ENCODE measurements at places on chromosomes 16 and 17.

- DNase-seq = no peak
Observed at GRCh38 chr16:8621222-8621571, 301 bp upstream of the METTL22 start.

DNA sequence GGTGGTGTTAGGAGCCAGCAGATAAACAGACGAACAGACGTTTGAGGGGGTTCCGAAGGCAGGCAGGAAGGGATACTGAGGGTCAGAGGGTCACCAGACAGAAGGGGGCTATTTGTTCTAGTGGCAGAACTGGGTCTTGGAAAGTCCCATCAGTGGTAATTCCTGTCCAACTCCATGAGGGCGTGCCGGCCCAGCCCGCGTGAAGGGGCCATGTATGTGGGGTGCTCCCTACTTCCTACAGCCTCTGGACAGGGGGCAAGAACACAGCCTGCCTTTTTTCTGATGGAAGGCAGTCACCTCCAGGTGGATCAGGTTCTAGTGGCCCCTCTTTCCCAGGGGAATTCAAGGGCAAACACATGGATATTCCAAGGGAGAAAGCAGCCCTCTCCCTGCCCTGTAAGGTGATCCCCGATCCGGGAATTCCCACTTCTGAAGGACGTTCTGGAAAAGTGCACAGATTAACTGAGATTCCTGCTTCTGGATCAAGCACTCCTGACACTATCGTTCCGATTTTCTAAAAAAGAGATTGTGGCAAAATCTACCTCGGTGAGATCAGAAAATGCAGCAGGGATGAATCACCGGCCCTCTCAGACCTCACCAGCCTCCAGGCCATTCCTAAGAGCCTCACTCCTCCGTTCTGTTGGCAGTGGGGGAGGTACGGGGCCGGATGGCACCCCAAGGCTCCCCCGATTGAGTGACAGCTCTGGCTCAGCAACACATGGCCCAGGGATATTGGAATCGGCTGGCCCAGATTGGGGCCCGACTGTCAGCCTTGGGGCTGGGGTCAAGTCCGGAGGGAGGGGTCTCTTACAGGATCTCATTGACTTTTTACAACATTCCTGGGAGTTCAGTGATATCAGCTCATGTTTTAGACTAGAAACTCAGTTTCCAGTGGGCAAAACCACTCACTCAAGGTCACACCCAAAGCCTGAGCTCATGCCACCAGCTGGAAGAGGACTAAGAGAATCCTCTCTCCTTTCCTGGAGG lies 12.4 kb downstream of the STX1B start:
- no peak for DNase-seq

GRCh38 chr16:1152651-1153259 lies at the start of gene CACNA1H:
Gene CACNA1H (plus strand): TSS chr16:1153106. CDS start chr16:1153738, 632 bp downstream.
- DNase-seq = peak; percentile 46

GRCh38 chr17:279331-279730 lies 73.3 kb downstream of the RPH3AL start:
- DNase-seq = no peak

DNA sequence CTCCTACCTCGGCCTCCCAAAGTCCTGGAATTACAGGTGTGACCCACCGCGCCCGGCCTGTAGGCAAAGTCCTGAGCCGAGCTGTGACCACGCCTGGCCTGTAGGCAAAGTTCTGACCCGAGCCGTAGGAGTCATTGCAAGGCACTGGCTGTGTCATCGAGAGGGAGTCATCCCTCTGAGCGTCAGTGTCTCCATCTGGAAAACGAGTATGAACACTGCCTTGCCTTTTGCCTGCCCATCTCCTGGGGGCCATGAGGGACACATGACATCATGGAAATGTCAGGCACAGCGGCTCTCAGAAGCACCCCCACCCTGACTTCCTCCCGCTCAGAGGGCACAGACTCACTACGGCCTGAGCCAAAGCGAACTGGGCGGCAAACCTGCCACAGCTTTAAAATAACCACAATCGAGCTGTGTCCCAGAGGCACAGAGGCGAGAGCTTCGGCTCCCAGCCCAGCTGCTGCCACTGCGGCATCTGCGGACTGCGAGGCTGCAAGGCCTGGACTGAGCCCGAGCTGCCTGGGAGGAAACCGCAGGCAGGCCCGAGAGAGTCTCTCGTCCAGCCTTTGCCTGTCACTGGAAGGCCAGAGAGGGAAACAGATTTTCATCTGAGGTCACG lies 50.8 kb downstream of the RPH3AL start:
- no peak for DNase-seq

- no peak for DNase-seq
Observed at GRCh38 chr17:71666047-71666446, 454.8 kb upstream of the SOX9 start.

DNA sequence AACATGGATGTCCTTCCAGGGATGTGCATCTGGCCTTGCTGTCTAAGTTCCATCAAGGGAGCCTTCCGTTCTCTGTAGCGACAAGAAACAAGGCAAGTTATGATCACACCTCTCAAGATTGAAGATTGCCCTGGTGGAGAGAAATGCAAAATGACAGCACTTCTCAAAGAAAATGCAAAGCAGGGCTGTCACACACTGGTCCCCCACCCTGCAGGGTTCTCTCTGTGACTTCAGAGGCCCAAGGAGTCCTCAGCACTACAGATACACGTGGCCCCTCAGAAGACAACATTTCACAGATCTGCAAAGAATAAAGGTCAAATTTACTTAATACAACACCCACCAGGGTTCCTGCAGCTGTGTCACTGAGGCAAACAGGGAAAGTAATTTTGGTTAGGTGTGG lies 60.7 kb upstream of the TEX2 start:
- no peak for DNase-seq

- no peak for DNase-seq
Observed at GRCh38 chr17:79811011-79811867, 14.4 kb upstream of the CBX8 start.

DNA sequence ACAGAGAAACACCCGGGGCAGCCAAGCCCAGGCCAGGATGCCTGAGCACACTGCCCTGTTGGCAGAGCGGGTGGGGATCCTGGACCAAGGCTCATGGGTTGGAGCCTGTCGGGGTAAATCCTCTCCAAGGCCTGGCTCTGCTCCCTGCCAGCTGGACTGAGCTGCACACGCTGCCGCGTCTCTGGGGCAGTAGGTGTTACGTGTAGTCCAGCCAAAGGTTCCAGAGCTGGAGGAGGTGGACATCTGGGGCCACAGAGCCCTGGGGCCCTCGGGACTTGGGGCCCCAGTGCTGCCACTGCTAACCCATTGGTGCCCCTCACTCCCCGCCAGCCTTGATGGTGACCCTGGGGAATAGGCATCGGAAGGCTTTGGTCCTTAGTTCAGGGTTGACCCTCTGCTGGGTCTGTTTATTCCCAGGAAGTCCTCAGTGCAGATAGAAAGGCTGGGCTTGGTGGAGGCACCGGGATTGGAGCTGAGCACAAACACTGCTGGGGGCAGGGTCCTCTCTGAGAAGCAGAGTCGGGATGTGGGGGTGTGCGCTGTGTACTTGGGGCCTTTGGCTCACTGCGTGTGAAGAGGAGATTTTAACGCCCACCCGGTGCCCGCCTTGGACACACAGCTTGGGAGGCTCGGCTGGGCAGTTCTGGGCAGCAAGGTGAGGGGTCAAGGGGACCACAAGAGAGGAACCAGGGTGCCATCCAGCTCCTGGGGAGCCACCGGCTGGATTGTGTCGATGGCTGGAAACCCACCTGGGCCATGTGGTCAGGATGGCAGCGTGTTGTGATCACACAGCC lies 16.3 kb upstream of the CBX4 start:
- no peak for DNase-seq

GRCh38 chr17:39244600-39245570 lies 19.1 kb upstream of the STAC2 start:
- DNase-seq = peak; percentile 76

DNA sequence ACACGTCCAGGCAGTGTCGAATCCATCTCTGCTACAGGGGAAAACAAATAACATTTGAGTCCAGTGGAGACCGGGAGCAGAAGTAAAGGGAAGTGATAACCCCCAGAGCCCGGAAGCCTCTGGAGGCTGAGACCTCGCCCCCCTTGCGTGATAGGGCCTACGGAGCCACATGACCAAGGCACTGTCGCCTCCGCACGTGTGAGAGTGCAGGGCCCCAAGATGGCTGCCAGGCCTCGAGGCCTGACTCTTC lies 7.2 kb upstream of the CD68 start:
- DNase-seq = no peak

GRCh38 chr17:57724026-57724728 lies 20.9 kb downstream of the CCDC182 start:
- DNase-seq = no peak

Data from T follicular helper cell (primary cell).